ENCODE measurements at places on chromosomes 11 and 22. TPM values are rescaled to one million over a fixed set of nuclear protein-coding genes. Genes with fewer than 3 reads are reported as not detected.

GRCh38 chr22:33952776-33953175 is 32.5 kb upstream of the LARGE1 start:
- DNase-seq = no peak

- no peak for DNase-seq
Measured at GRCh38 chr22:36966851-36967540, 52.3 kb downstream of the TST start.

- DNase-seq = no peak
Measured at GRCh38 chr11:70103256-70103975, 25.3 kb downstream of the ANO1 start.

- DNase-seq = no peak
Measured at GRCh38 chr22:42873356-42873755, 16.3 kb upstream of the ARFGAP3 start.

DNA sequence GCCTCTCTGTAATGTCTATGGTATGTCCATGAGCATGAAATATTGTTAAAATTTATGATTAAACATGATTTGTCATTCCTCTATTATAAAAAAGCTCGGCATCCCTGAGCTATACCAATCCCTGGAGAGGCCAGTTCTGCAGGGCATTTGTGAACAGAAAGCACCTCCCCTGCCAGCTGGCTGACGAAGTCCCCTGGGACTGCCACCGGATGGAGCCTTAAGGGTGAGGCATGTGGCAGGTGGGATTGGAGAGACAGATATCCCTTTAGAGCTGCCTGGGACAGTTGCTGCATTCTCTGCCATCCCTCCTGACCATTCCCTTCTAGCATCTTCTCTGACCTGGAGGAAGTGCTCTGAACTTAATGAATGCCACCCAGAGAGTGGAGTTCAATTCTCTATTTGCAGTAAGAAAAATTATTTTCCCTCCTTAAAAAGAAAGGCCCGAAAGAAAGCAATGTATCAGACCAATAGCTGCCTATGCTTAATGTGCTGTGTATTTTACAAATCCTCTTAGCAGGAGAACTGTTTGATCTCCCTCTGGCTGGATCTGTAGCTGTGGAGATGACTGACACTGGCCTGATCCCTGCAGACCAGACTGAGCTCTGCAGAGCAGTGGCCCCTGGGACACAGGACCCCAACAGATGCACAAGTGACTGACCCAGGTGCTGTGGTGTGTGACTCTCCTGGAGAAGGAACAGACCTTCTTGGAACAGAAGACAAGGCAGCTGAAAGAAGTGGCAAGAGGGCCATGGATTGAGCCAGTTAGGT is 219.0 kb upstream of the NAV2 start:
- DNase-seq = no peak

The LRRC4C gene
- 6.2 TPM for total RNA-seq

GRCh38 chr11:124839128-124839971 is 25.9 kb upstream of the ROBO3 start:
- no peak for DNase-seq

The MUC5AC gene
- total RNA-seq = not detected

The GGT5 gene
- not detected for total RNA-seq

GRCh38 chr22:39237318-39238100 is 7.3 kb downstream of the PDGFB start:
- DNase-seq = no peak

DNA sequence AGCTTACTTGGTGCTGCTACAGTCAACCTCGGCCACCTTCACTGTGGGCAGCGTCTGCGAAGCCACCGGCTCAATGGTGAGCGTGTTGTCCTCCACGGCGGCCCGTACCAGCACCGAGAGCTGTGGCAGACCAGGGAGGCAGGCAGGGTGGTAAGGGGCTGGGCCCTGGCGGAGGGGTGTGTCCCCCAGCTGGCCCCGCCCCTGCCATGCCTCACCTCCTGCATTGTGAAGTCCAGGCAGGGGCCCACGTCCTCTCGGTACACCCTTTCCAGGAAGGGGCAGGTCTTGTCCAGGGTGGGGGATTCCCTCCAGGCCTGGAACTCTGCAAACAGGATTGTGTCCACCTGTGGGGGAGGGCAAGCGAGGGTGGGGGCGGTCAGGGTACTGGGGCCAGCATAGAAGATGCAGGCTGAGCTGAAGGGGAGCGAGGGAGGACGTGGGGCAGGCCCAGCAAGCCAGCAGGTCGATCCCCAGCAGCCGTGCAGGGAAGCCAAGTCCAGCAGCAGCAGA is 12.8 kb downstream of the RAB3IL1 start:
- no peak for DNase-seq

DNA sequence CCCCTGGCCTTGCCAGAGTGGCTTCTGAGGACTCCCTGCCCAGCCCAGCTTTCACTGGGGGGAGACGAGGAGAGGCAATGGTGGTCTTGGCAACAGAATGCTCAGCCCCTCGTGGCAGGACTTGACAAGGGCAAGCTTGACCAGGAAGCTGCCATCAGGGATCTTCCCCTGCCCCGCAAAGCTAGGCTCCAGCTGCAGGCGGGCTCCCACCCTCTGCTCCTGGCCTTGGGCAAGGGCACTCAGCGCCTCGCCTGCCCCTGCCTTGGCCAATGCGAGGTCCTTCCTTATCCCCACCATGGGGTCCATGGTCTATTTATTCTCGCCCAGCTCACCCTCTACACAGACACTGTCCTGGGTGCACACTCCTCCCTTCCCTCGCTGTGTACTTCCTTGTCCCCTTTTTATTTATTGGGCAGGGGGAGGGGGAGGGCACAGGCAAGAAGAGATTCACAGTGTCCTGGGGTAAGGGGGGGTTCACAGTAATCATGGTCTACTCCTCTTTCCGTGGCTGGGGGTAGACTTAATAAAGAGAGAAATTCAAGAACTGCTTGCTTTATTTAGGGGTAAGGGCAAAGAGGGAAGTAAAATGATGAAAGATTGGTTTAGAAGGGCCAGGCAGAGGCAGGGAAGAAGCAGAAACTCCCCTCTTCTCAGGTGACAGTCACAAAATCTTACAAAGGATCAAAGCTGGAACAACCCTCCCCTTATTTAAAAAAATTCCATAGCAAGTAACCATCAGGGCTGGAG is 1.6 kb downstream of the GPHA2 start:
- no peak for DNase-seq

DNA sequence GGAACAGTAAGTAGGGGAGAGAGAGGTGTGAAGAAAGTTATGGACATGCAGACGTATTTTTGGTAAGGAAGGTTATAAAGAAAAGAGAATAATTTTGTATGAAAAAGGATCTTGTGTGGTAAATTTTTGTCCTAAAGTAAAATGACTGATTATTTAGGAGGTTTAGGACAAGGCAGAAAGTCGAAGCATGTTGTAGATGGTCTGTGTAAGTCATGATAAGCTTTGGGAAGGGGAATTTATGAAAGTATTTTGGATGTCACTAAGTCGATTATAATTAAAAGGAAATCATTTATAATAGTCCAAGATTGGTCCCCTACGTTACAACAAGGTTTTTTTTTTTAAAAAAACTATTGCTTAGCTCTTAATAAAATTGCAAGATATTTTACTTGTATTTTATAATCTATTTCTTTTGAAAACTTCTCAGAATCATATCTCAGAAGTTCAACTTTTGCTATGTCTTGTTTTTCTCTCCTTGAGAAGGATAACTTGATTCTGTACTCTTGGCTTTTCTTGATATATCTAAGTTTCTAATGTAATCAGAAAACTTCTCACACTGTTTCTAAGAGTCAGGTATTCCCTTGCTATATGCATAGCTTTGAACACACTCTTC is 10.9 kb upstream of the CABP2 start:
- DNase-seq = no peak

DNA sequence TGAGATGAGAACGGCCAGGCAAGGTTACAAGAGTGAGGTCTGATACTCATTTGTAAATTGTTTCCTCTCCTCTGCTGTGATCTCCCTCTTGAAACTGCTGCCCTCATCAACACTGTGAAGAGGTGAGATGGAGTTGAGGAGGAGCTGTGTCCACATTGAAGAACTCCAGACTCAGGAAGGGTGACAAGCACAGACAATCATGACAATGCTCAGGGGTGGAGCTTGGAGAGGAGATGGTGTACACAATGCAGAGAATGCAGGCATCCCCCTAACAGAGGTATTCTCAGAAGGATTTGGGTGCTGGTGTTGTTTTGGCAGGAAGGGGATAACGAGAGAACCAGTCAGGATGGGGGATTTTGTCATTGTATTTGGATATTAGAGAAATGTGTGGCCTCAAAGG is 21.5 kb upstream of the MMP7 start:
- DNase-seq = peak; percentile 12

GRCh38 chr11:11421509-11421908 is 68.5 kb upstream of the CSNK2A3 start:
- DNase-seq = no peak

All from H4 (cell line).